ENCODE measurements at places on chromosomes 2 and 18.

DNA sequence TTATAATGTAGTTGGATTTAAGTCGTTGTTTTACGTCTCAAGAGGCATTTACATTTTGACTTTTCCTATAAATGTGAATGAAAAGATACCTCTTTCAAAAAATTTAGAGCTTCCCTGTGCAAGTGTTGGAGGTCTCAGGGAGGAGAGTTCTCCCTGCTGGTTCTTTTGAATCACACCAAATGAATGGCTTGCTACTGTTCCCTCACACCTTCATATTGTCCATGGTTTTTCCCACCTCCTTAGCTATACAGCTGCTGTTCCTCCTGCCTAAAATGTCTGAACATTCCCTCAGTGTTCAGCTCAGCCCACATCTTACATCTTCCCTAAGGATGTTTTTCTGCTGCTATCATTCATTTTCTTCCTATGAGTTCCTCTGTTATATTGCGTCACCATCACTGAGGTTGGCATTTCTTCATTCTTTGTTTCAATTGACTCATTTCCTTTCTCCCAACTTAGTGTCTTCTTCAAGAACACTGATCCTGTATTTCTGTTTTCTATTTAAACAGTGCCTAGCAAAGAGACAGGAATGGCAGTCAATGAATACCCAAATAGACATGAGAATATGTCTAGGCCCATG lies 46.0 kb downstream of the COX7A2L start:
- no peak for DNase-seq

GRCh38 chr2:205424326-205424725 lies 258.0 kb upstream of the NRP2 start:
- DNase-seq = no peak

- DNase-seq = no peak
Measured at GRCh38 chr2:20027705-20028434, 15.4 kb upstream of the MATN3 start.

- no peak for DNase-seq
Measured at GRCh38 chr2:174745142-174745541, 19.1 kb downstream of the CHRNA1 start.

- no peak for DNase-seq
Measured at GRCh38 chr2:423479-423878, 135.6 kb upstream of the ALKAL2 start.

- DNase-seq = no peak
Measured at GRCh38 chr2:119338826-119339561, 27.6 kb downstream of the C2orf76 start.

- no peak for DNase-seq
Measured at GRCh38 chr2:120440521-120441350, 94.8 kb downstream of the INHBB start.

- DNase-seq = peak; percentile 37
Measured at GRCh38 chr18:22169011-22169888, at the start of gene GATA6. GATA6 (plus strand) TSS chr18:22169589; CDS start chr18:22171145, 1,556 bp downstream.

DNA sequence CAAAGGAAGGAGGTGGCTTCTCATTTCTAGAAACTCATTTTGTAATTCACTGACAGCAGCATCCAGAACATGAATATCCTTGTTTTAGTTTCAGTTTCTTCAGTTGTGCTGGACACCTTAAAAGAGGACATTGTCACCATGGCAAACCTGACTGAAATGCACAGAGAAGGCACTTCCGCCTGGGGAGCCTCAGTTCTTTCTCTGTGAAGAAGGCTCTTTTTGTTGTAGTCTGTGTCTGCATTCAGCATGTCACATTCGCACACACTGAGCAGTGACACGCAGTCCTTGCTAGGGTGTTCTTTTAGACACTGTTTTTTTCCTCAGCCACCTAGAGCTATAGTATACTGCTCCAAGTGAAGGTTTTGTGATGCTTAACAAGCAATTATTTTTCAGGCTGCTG lies 9.5 kb upstream of the RPRM start:
- no peak for DNase-seq

DNA sequence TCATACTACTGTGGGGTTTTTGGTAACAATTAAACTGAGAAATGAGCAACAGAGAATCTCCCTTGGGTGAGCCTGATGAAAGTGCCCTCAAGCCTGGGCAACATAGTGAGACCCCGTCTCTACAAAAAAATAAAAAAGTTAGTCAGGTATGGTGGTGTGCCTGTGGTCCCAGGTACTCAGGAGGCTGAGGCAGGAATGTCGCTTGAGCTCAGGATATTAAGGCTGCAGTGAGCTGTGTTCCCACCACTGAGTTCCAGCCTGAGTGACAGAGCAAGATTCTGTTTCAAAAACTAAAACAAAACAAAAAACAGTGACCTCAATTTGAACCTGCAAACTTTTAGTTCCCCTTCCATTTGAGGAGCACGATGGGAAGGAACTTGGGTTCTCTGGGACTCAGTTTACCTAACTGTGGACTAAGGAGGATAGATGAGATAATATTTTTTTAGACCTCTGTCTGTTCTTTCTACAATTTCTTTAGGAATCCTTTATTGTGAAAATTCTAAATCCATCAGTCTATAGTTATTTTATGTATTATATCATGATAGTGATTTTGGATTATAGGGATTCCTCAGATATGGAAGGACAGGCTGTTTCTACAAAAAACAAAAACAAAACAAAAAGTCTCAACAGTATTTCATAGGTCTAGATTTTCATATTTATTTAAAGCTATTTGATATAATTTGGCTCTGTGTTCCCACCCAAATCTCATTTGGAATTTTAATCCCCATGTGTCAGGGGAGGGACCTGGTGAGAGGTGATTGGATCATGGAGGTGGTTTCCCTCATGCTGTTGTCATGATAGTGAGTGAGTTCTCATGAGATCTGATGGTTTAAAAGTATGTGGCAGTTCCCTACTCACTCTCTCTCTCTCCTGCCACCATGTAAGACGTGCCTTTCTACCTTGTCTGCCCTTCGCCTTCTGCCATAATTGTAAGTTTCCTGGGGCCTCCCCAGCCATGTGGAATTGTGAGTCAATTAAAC lies 178.6 kb downstream of the MYCN start:
- no peak for DNase-seq

DNA sequence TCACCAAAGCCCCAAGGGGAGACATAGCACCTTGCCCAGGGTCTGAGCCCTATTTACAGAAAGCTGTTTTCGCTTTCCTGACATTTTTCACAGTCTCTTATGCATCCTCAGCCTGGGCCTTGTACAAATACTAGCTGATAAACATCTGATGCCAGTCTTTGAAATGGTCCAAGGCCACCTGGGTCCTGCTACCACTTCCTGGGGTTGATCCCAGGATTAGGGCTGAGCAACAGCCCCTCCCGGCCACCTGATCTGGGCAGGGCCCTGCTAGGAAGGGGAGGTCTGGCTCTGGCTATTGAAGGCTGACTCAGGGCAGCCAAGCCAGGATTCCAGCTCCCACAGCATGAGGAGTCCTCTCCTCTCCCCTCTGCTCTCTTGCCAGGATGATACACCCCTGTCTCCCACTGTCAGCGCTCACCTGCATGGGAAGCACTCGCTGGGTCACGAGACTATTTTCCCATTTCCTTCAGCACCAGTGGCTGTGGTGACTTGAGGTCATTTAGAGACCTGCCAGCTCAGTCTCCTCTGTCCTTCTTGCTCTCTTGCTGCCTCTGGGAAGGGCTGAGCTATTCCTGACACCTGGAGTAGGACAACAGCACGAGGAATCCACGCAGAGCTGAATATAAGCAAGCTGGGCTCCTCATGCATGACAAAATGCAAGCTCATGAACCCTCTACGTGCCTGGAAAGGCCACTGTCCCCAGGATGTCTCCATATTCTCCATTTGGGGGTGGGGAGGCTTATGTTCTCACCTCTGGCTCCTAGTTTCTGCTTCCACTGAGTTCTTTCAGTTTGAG lies 53.0 kb upstream of the LGALSL start:
- no peak for DNase-seq
